ENCODE measurements at places on chromosomes 12 and 14. TPM values are rescaled to one million over a fixed set of nuclear protein-coding genes. Genes with fewer than 3 reads are reported as not detected.

DNA sequence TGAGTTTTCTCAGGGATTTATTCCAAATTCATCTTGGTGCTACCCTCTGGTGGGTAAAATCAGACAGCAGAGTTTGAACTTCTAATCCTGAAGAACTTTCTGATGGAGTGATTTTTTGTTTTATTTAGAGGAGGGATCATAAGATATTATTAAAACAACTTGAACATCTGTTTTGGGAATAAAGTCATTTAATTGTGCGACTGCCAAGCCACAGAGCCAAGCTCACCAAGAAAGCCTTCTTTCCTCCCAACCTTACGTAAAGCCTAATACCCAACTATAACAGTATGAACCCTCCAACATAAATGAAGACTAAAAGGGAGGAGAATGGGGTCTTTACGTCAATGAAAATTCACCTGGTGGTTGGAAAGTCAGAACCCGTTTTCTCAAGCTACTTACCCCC is 205.5 kb upstream of the IGF1 start:
- no peak overlapping the region for H3K27ac ChIP-seq
- H3K4me1 ChIP-seq = no peaks in the 10 kb centered on the region
- H3K27me3 ChIP-seq = no peaks in the 10 kb centered on the region
- no peak overlapping the region for H3K4me3 ChIP-seq
- no peak for DNase-seq

- peak within 1 kb of the TSS; percentile 20 for H3K27ac ChIP-seq
- peak; percentile 76 for DNase-seq
- no peaks in the 10 kb centered on the region for H3K27me3 ChIP-seq
- peaks cover 9% of the 10 kb centered on the region for H3K4me1 ChIP-seq
Observed at GRCh38 chr14:94322648-94323570, at the start of gene SERPINA6. TSS of gene SERPINA6 (minus strand) at chr14:94323336. CDS start at chr14:94314648, 8,688 bp downstream.

- no peaks in the 10 kb centered on the region for H3K4me1 ChIP-seq
- no peaks in the 10 kb centered on the region for H3K36me3 ChIP-seq
- no peak overlapping the region for H3K4me3 ChIP-seq
- H3K27ac ChIP-seq = no peak overlapping the region
Observed at GRCh38 chr14:22202313-22202712, 386.7 kb downstream of the DAD1 start.

GRCh38 chr12:92297405-92297804 is 151.8 kb upstream of the BTG1 start:
- no peaks in the 10 kb centered on the region for H3K27me3 ChIP-seq
- no peak overlapping the region for H3K27ac ChIP-seq
- H3K36me3 ChIP-seq = no peaks in the 10 kb centered on the region

GRCh38 chr12:100573292-100574186 is at the start of gene GAS2L3:
TSS of gene GAS2L3 (plus strand) at chr12:100573684. CDS start at chr12:100594905, 21,221 bp downstream.
- H3K4me1 ChIP-seq = peaks cover 6% of the 10 kb centered on the region
- H3K36me3 ChIP-seq = no peaks in the 10 kb centered on the region
- H3K27ac ChIP-seq = peak within 1 kb of the TSS; percentile 68

GRCh38 chr12:65916991-65917695 is 92.9 kb downstream of the HMGA2 start:
- peaks cover 5% of the 10 kb centered on the region for H3K4me1 ChIP-seq
- H3K27ac ChIP-seq = no peak overlapping the region
- no peak for DNase-seq
- H3K36me3 ChIP-seq = peaks cover 32% of the 10 kb centered on the region
- H3K27me3 ChIP-seq = no peaks in the 10 kb centered on the region

- H3K27ac ChIP-seq = no peak overlapping the region
- peaks cover 33% of the 10 kb centered on the region for H3K4me1 ChIP-seq
- H3K27me3 ChIP-seq = peaks cover 7% of the 10 kb centered on the region
Observed at GRCh38 chr12:3219233-3219632, 142.1 kb downstream of the TSPAN9 start.

GRCh38 chr12:12534166-12534866 is 28.3 kb downstream of the DUSP16 start:
- no peak overlapping the region for H3K4me3 ChIP-seq
- H3K27me3 ChIP-seq = no peaks in the 10 kb centered on the region
- no peaks in the 10 kb centered on the region for H3K36me3 ChIP-seq
- DNase-seq = no peak
- H3K27ac ChIP-seq = no peak overlapping the region

The ENDOU gene
- total RNA-seq = not detected

The LTBP2 gene
- 196 TPM for total RNA-seq

The HOXC9 gene
- total RNA-seq = not detected

Data from astrocyte (in vitro differentiated cells and primary cell).